DMS53 (cell line): ENCODE measurements at places on chromosomes 4 and X.

DNA sequence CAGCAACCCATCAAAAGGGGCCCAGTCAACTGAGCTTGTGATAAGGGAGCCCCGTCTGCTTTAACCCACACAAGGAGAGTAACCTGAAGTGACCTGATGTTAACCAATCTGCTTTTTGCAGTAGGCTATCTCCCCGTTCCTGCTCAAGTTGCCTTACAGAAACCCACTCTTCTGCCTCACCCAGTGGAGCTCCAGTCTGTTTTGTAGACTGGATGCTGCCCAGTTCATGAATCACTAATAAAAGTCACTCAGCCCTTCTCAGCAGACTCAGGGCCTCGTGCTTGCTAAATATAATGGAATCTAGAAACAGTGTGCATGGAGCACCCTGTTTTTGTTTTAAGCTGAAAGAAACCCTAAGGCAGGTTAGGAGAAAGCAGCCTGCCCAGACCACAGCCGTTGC, 312.3 kb downstream of the FBXW7 start:
- no peak for DNase-seq

DNA sequence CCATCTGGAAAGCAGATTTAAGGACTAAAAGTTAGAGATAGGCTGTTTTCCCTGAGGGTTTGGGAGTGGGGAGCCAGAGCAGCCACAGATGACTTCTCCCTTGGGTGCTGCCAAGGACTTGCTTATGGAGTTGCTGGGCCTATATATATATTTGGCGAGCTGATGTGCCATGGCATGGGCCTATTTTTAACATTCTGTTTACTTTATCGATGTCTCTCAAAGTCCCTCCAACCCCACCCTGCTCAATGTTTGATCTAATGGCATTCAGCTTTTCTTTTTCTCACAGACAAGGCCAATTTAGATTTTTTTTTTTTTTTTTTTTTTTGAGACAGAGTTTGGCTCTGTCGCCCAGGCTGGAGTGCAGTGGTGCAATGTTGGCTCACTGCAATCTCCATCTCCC, 6.1 kb upstream of the CUL4B start:
- no peak for DNase-seq

DNA sequence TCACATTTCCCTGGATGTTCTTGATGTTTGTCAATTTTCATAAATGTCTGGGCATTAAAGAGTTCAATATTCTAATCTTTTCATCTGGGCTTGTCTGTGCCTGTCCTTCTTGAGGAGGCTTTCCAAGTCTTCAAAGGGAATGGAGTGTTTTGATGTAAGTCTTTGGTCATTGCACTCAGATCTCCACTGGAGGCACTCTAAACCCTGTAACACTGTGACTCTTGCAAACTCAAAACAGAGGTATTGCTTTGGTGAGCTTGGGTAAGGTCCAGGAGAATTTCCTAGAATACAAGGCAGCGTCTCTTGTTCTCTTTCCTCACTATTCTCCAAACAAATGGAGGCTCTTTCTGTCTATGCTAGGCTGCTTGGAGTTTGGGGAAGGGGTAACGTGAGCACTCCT, 1118.1 kb upstream of the PABPC4L start:
- peak; percentile 25 for DNase-seq

GRCh38 chr4:169068423-169068822, 58.4 kb upstream of the CBR4 start:
- no peak for DNase-seq

DNA sequence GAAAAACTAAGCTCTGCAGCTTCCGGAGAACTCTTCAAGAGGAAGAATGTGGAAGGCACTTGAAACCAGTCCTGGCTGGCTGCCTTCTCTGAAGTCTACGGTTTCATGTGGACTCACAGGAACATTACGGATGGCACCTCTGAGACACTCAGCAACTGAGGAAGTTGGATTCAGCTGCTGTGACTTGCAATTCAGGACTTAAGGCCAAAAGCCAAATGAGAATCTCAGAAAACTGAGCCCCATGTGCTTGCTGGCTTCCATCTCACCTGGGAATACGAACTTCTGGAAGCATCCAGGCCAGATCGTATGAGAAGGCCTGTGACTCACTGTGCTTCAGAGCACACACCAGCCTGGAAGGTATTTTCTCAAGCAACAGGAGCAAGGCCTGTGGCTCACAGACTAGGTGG, 107.8 kb upstream of the GPC4 start:
- DNase-seq = peak; percentile 51

GRCh38 chr4:37673538-37674192, 12.5 kb downstream of the RELL1 start:
- no peak for DNase-seq

- peak; percentile 70 for DNase-seq
Measured at GRCh38 chrX:136162827-136163570, 15.7 kb downstream of the FHL1 start.

DNA sequence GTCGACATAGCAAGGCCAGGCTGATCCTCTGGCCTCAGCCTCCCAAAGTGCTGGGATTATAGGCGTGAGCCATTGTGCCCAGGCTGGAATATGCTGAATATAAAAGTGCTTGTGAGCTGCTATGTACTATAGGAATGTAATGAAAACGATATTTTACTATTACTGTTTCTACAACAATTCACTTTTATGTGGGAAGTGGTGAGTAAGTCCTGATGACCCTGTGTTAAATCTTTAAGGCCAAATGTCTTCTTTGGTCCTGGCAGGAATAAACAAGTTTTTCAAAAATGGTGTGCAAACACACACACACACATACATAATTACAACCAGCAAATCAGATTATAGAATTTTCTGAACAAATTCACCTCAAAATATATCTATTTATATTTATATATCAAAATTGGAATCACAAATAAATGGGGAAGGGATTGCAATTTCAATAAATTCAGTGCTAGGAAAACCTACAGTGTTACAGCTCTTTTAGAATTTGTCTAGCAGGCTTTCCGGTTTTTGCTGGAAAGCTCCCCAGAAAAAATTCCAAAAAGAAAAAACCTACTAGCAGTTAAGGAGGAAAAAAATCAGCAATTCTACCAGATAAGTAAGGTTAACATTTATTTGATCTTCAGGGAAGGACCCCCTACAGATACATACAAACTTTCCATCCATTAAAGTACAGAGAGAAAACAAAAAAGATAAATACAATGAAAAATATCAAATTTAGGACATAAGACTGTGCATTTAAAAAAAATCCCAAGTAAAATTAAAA, 17.9 kb downstream of the SMIM14 start:
- peak; percentile 22 for DNase-seq

- no peak for DNase-seq
Measured at GRCh38 chrX:132807411-132808030, 150.9 kb downstream of the HS6ST2 start.

GRCh38 chr4:100635899-100636298, 118.1 kb upstream of the EMCN start:
- peak; percentile 7 for DNase-seq

GRCh38 chr4:145493166-145493565, 11.5 kb downstream of the SMAD1 start:
- no peak for DNase-seq

GRCh38 chr4:86401826-86402225, 42.0 kb upstream of the MAPK10 start:
- no peak for DNase-seq

- DNase-seq = no peak
Measured at GRCh38 chrX:7987160-7988012, 60.2 kb upstream of the PNPLA4 start.

GRCh38 chrX:27883468-27884092, 75.8 kb downstream of the MAGEB10 start:
- no peak for DNase-seq

DNA sequence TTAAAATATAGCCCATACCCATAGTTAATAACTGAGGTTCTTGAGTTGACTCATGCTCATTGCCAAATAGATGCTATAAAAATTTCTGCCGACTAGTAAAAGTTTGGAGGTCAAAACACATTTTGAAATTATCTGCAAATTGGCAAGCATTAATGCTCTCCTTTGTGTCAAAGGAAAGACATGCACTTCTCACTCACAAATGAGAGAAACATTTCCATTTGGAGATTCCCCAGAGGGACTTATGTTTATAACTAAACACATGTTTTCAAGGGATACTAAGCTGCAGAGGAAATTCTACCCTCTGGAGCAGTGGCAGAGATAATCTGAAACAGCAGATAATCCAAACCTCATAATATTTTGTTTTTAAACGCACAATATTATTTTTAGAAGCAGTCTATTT, 45.7 kb upstream of the CCDC160 start:
- DNase-seq = no peak

GRCh38 chrX:137565921-137566745, at the start of gene ZIC3:
Gene ZIC3 (plus strand): TSS chrX:137566127. CDS start chrX:137566692, 565 bp downstream.
- peak; percentile 94 for DNase-seq

- DNase-seq = no peak
Measured at GRCh38 chr4:156472624-156473023, 499.0 kb downstream of the PDGFC start.

DNA sequence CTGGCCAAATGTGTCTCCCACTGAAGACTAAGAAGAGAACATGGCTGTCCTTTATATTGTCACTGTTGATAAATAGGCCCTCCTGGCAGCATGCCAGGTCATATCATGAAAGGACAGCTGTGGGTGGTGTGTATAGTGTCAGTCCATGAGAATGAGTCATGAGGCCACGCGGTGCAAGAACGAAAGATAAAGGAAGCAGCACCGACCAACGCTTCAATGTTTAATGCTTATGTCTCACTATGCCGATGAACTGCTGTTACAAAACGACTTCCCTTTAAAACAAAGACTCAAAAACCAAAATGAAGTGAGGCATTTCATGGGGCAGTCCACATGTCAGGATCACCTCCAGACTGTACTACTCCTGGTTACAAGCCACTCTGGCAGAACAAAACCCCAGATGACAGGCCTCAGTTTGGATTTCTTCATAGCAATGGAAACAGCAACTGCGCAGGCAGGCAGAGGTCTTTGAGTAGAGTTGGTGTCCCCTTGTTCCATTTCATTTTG, 5.2 kb upstream of the TCEANC start:
- DNase-seq = peak; percentile 90

GRCh38 chr4:69640289-69640688, 847 bp upstream of the UGT2A2 start:
- no peak for DNase-seq

- DNase-seq = no peak
Measured at GRCh38 chr4:185656467-185656931, 121.2 kb upstream of the PDLIM3 start.

GRCh38 chr4:101259876-101260275, 87.5 kb downstream of the PPP3CA start:
- DNase-seq = no peak

DNA sequence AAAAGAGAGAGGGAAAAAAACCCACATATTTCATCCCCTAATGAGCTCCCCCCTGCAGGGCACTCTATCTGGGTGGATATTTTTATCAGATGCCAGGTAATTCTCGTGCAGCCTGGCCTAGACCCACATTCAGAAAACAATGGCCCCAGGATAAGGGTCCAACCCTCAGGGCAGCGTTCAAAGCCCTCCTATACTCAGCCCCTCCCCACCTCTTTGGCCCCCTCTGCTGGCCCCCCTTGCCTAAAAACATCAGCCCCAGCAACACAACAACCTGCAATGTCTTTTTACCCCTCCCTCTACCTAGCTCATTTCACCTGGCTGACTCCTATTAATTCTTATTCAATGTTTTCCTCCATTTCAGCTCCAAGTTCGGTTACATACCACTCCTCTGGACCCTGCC, 145.4 kb upstream of the MED14 start:
- no peak for DNase-seq

DNA sequence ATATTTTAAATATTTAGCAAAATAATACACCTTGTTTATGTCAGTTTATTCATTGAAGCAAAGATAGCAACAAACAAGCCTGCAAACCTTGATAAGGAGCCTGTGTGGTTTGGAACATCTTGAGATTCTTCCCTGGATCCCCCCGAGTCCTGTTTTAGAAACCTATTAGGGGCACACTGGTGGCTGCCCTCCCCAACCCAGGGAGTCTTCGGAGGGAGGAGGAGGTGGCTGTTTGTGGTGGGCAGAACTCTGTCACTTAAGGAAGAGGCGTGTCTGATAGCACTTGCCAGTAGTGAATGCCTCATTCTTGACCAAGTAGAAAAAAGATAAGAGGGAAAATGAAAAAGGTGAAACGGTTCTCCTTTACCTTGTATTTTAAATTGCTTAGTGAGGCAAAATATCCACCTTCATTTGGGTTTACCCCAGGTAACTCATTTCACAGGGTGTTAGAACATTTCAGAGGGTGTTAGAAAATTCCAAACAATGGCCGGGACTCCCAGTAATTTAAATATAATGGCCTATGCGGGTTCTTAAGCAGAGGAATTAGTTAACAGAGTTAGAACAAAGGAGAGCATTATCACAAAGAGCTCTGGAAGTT, 10.4 kb downstream of the KIT start:
- no peak for DNase-seq

- peak; percentile 27 for DNase-seq
Measured at GRCh38 chrX:103658681-103659433, 27.6 kb downstream of the MORF4L2 start.

DNA sequence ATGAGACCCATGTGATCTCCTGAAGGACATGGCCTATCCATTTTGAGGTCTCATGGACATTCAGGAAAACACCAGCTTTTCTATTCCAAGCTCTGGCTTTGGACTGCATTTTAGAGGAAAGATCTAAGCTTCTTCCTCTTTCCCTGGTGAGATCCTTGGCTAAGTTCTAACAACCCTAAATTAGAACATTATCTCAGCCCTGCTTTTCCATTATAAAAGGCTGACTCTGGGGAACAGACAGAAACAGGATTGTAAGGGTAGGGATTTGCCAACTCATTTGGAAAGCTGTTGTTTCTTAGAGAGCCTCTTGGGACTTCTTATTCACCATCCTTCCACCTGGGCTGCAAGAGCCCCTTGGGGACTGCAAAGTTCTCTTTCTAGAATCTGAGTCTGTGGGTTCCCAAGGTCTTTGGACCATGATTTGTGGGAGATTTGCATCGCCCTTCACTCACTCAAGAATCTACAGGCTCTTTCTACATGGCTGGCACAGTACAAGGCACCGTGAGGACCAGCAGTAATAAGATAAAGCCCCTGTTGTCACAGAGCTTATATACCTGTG, 146.9 kb downstream of the FNIP2 start:
- no peak for DNase-seq

DNA sequence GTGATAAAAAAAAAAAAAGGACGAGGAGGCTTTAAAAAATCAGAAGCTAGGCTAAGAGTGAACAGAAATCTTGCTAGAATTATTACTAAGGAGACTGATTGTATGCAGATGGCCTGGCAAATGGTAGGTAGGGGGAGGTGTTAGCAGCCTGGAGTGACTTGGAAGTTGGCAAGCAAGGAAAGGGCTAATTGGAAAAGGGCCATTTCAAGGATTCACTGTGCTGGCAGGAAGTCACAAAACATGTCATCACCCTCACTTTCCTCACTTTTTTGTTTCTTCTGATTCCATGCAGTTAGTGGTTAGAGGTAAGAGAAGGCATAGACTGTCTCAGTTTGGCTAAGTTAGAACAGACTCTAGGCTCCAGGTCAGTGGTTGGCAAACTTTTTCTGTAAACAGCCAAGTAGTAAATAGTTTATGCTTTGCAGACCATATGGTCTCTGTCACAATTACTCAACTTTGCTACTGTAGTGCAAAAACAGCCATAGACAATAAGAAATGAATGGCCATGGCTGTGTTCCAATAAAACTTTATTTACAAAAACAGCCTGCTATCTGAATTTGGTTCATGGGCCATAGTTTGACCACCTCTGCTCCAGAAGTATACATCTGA, 646.5 kb upstream of the ACTRT1 start:
- no peak for DNase-seq
